AG09319 (cell line): ENCODE measurements at places on chromosomes 16 and 17.

DNA sequence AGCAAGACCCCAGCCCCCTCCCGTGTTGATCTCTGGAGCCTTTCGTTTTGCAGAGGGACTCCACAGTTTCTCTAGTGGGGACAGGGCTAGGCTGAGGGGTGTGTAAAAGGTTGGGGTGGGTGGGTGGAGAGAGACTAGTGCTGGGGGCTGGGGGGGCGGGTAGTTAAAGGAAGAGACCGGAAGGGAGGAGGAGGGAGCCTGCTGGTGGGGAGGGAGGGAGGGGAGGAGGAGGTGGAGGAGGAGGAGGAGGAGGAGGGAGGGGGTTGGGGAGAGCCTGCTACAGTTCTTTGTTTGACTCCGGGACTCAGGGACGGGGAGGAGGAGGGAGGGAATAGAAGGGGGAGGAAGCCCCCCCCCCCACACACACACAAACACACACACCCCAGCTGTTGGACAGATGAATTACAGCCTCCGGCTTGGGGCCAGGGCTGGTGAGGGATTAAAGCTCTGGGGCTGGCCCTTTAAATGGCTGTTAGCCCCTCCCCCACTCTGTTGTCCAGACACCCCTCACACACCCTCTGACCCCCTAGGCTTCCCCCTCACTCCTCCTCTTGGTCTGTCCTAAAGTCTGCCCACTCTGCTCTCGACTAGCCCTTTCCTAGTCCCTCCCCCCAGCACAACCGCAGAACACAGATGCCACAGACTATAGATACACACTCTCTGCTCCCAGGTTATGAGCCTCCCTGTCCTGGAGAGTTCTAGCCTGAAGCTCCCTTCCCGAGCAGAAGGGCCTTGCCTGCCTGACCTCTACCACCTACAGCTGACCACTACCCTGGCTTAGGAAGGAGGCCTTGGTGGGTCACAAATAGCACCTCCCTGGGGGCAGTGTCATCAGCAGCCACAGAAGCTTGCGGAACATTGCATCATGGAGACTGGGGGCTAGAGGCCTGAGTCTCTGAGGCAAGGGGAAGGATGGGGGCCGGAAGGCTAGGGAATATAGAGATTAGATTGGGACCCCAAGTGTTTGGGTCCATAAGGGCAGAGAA, 4.4 kb downstream of the KDM6B start:
- DNase-seq, result no peak

DNA sequence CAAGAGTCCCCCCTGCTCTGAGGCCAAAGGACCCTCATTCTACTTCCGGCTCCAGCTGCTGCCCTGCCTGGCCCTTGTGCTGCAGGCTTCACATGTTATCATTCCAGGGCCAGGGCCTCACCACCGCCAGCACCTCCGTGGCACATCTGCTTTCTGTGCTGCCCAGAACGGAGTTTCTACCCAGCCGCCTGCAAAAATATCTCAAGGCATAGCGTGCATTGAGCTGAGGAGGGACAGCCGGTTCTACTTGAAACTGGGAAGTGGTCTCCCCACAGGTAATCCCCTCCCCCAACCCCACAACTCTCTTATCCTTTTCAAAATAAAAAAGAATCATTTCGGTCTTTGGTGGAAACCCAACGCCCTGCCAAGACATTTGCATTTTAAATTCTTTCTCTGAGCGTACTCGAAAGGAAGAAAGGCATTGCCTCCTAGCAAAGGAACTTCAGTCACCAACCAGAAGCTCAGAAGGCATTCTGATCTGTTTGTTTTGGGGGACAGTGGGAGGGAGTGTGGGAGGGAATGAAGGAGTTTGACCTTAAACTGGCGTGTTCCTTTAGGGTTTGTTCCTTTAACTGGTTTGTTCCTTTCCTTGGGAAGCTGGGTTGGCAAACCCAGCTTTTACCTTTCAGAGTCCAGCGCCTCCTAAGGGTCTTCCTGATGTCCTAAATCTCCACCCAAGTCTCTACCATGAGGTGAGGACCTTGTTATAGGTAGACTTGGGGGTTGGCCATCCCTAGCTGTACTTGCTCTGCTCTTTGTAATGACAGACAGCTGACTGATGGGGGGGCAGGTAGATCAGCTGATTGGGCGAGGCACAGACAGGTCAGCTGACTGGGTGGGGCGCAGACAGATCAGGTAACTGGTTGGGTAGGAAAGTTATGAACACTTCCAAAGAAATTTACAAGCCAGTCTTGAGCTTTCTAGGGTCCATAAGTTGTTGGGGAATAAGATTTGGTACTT, 33.4 kb upstream of the PIK3R6 start:
- DNase-seq, result no peak

GRCh38 chr16:23434380-23434779, 18.6 kb downstream of the COG7 start:
- peak; percentile 49 for DNase-seq

DNA sequence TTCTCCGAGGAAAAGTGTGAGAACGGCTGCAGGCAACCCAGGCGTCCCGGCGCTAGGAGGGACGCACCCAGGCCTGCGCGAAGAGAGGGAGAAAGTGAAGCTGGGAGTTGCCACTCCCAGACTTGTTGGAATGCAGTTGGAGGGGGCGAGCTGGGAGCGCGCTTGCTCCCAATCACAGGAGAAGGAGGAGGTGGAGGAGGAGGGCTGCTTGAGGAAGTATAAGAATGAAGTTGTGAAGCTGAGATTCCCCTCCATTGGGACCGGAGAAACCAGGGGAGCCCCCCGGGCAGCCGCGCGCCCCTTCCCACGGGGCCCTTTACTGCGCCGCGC, at the start of gene ERBB2:
ERBB2 (plus strand) TSS at position 247 of the 330 bp plus-strand sequence. CDS start 175 bp downstream, outside the sequence.
- peak; percentile 40 for DNase-seq

GRCh38 chr16:75237398-75238131, 13.9 kb downstream of the BCAR1 start:
- no peak for DNase-seq

GRCh38 chr17:31579265-31579664, 187.8 kb downstream of the RAB11FIP4 start:
- no peak for DNase-seq
